ENCODE measurements at places on chromosomes 7 and 10.
A peak's percentile ranks its signal among the peaks of the same experiment; 100 is the strongest.

DNA sequence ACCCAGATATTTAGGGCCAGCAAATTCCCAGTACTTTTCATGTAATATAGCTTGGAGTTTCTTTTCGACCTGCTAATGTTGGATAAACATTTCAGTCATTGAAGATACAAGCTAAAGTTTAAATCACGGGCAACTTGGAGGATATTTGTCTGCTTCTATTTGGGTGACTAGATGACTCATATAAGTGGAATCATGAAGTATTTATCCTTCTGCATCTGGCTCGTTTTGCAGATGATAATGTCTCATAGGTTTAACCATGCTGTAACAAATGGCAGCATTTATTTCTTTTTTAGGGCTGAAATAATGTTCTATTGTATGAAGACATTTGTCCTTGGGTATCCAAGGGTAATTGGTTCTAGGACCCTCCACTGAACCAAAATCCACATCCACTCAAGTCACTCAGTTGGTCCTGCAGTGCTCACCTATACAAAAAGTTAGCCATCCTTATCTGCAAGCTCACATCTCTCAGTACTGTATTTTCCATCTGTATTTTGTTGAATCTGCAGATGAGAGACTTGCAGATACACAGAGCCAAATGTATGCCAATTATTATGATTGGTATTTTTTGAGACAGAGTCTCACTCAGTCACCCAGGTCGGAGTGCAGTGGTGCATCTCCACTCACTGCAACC is 187.2 kb upstream of the CSTF2T start:
- peak; percentile 40 for DNase-seq

- DNase-seq: no peak
Observed at GRCh38 chr10:124482876-124483275, 21.3 kb downstream of the LHPP start.

DNA sequence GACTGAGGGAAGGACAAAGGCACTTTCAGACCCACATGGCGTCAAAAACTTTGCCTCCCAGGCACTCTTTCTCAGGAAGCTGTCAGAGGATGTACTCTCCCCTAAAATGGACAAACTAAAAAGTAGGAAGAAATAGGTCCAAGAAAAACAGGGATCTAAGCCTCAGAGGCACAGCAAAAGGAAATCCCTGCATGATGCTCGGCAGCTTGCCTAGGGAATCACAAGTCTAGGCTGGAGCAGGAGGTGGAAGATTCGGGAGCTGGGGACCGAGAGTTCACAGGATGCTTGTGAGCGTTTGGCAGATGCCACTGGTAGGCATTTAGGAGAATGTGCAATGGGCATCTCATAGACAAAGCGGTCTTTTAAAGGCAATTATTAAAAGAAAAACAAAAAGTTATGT is 60.8 kb downstream of the ATXN7L1 start:
- DNase-seq: no peak

DNA sequence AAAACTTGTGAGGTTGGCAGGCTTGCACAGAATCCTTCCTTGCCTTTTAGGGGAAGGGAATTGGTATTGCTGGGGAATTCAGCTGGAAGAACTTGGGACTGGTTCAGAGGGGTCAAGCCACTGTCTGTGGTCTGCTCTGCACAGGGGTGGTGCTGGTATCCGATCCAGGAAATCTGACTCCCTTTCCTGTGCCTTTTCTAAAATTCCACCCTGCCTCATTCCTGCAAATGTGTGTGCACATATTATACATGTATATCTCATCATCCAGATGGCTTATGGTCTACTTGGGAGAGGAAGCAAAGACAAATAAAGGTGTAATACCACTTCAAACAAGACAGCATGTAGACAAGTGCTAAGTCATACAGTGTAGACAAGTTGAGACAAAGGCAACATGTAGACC is 14.3 kb downstream of the UBTD1 start:
- DNase-seq: no peak

- no peak for DNase-seq
Observed at GRCh38 chr7:132251327-132251659, 325.0 kb downstream of the PLXNA4 start.

GRCh38 chr10:122279725-122280141 is 8.6 kb downstream of the BTBD16 start:
- DNase-seq: peak; percentile 36

DNA sequence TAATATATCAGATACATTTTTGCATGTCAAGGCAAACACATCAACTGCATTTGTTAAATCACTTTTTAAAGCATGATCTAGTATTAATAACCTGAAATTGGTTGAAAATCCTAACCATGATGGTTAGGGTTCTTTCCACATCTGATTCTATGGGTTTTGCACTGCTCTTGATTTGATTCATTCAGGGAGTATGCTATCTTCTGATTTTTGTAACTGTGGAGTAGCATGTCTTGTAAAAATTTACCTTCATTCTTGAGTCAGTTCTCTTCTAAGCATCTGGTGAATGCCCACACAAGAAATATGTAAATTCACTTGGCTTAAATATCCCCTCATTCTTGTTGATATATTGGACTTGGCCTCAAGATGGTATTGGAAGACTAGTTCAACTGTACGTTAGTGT is 178.7 kb downstream of the KLF6 start:
- DNase-seq: no peak

DNA sequence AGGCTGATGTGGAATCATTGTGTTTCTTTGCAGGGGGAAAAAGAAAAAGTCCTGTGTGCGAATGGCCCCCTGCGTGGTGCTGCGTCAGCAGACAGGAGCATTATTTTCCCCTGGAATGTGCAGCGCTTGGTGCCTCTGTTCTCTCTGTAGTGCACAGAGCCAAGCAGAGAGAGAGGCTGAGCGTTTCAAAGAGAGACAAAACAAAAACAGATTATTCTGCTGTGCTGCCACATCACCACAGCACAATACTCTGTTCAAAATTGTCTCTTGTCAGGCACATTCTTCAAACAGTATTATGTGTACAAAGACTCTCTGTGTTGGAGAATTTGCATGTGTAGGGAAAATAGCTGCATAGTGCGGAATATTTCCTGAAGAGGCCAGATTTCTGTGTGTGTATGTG is 609.0 kb downstream of the SDK1 start:
- no peak for DNase-seq

DNA sequence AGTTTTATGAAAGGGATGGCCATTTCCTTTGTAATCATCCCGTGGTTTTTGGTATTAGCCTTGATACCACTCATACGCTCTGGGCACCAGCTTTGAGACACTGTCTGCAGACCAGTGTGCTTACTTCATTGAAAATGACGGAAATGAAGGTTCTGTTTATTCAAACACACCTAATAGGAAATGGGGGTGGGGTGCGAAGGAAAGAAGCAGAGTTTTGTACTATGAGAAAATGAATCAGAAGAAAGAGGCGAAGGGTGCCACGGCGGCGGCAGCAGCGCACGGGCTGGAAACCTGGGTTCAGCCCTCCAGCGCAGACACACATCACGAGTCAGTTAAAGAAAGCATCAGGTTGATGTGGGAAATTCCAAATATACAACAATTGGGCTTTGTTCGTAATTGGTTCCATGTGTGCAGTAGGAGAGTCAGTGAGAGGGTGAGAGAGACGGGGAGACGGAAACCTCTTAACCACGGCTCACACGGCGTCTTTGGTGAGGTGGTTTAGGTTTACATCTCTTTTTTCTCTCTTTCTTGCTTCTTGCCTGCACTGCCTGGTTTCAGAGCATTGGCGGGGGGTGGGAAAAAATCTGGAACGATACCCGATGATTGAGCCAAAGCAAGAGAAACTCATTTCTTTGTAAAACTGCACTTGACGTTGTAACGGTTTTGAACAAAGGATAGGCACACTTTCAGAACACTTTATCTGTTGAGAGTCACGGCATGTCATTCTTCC is 321.2 kb downstream of the FRMD4A start:
- peak; percentile 77 for DNase-seq

DNA sequence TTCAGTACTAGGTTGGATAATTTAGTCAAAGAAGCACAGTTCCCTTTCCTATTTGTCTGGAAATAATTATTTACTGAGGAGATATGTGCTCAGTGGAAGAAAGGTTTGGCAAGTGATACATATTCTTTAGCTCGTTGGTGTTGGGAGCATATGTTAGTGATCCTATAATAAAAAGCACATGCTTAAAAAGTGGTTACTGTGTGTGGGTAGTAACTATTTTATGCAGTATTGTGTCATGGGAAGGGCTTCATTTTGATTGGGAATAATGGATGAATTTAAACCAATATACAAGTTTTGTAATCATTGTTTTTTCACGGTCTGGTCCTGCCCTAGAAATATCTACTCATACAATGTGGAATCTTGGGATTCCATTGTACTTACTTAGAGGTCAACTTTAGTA is 188.7 kb upstream of the PPP1R3A start:
- no peak for DNase-seq

- DNase-seq: no peak
Observed at GRCh38 chr7:24705461-24705954, 51.8 kb downstream of the GSDME start.

DNA sequence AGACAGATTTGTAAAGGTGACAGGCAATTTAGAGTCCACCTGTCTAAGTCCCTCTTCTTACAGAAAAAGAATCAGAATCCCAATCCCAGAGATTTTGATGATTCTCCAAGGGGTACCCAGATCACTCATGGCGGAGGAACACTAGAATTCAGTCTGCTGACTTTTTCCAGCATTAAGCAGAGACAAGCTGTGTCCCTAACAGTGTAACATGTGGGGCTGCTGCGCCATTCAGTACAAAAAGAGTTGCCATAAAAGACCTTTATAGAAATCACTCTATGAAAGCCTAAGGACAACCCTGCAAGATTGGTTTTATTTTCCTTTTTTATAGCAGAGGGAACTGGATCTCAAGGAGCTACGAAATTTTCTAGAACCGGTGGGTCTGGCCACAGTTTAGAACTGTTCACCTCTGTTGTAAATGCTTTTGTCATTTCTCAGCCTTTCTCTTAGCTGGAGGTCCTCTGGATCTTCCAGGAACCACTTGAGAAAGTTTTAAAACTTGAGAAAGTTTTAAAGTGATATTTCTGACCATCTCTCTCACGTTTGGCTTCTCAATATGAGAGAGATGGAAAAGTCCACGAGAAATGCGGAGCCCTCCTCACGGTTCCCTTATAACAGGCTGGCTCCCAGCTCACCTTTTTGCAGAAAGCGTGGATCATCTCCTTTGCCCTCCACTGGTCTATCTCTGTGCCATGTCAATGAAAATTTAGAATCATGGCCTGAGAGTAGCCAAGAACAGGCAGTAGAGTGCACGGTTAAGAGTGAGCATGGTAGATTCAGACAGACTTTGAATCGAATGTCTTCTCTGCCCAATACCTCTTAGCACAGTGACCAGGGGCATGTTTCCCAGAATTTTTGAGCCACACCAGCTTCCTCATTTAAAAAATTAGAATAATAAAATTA is 826 bp downstream of the GIMAP7 start:
- DNase-seq: no peak

GRCh38 chr7:47181746-47182361 is 400.1 kb downstream of the TNS3 start:
- no peak for DNase-seq

DNA sequence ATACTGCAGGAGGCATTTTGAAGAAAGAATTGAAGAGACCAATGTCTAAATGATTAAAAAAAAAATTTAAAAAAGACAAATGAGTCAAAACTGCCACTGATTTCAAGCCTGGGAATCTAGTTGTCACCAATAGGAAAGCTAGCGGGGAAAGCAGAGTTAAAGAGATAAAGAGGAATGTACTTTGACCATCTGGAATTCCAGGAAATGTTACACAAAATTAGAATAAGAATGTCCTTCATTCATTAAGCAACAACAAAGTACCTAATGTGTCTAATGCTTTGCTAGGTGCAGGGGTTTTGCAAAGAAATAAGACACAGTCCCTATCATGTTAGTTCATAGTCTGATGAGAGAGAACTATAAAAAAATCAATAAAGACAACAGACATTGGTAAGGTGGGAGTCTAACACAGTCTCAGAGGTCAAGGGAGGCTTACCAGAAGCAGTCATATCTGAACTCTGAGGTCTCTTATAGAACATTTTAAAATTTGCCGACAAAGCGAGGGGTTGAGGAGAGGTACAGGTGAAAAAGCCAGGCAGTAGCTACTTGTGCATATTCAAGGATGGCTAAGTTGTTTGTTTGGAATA is 8.8 kb upstream of the TYSND1 start:
- DNase-seq: no peak

- DNase-seq: no peak
Observed at GRCh38 chr7:38881947-38882684, 26.9 kb downstream of the VPS41 start.

GRCh38 chr10:29701306-29701705 is 66.5 kb upstream of the SVIL start:
- DNase-seq: no peak

GRCh38 chr7:29502133-29502532 is 61.5 kb upstream of the PRR15 start:
- no peak for DNase-seq

DNA sequence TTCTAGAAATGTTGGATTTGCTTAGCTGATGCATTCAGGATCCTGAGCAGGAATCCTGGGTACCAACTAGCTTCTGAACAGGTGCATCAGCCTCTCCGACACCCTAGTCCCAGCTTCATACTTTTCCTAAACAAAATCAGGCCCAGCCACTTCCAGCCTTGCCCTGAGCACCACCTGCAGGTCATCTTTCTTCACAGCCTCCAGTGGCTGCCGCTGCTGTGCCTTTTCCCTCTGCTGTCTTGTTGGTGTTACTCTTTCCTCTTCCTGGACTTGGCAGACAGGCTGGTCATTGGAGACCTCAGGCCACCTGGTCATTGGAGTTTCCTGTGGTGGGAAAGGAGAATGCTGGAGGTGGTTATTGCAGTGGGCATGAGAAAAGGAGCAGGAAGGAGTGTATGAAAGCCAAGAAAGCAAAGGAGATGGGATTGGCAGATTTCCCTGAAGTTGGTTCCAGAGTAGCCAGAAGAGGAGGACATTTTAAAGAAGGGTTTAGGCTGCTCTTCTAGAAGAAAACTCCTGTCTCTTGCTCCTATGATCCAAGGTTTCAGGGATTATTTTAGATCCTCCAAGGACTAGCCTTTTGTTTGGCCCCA is 48.2 kb upstream of the NFKB2 start:
- peak; percentile 37 for DNase-seq

DNA sequence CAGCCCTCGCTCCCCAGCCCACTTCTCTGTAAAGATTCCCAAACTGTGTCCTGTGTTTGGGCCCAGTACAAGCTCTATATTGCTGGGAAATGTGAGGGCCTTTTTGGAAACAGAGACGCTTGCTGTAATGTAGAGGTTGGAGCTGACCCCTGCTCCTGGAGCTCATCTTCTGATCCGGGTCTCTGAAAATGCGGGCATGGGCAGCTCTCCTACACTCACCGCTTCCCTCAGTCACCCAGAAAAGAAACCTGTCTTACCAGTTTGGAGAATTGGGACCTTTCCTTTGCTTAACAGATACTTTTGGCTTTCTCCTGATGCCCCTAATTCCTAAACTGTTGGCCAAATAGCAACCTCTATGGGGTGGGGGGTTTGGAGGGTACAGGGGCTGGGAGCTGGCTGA is 18.2 kb downstream of the BAG3 start:
- DNase-seq: no peak

GRCh38 chr10:22427101-22427500 is 81.8 kb downstream of the SPAG6 start:
- DNase-seq: peak; percentile 53

DNA sequence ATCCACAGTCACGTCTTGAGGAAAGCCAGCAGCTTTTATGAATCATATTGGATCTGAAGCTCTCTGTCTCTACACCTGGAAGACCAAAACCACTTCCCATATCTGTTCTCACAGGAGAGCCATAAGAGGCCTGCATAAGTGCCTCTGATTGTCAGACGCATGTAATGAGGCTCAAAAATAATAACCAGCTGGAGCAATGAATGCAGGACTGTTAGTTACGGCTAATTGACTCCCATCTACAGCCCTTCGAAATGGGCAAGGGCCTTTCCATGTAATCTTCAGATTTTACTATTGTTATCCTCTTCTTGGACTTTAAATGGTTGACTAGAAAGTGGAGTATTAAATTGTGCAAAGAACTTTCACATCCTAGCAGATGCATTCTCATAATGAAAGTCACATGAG is 4.4 kb upstream of the SEMA3C start:
- no peak for DNase-seq
